ENCODE measurements at places on chromosomes 2 and 18.

DNA sequence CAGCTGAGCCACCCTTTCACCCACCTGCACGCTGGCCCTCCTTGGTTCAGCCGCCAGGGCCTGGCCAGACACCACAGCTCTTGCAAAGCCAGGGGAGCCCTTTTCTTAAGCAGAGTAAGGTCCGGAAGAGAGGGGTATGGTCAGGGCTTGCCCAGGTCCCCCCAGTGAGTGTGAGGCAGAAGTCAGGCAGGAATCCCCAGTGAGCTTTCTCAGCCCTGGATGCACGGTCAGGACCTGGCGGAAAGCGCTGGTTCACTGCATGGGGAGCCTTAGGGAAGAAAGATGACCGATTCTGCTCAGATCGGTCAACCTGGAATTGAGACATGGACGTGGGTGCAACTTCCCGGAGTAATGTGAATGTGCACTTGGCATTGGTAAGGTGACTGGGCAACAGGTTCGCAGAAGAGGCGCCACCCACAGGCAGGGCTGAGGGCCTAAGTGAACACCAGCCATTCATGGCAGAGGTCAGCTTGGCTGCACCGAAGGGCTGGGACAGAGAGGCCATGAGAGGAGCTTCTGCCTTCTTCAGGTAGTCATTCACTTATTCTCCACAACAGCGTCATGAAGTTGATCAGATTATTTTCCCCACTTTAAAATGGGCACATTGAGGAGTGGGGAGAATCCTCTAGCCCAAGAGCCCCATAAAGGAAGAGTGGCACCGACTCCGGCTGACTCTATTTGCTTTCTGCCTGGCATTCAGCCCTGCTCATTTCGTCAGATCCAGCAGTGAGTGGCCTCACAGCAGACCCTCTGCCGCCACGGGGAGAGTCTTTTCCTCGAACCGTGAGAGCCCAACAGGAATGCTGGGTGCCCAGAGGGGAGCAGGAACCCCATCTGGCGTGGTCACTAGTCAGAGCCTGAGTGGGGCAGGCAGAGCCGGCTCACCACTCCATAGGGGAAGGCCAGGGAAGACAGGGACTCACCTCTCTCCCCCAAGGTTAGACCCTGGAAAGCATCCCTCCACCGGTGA is 35.8 kb downstream of the SCTR start:
- DNase-seq: no peak

GRCh38 chr2:240646176-240646899 is 21.1 kb downstream of the GPR35 start:
- DNase-seq: no peak

- DNase-seq: no peak
These were observed 178.5 kb downstream of the THADA start for GRCh38 chr2:43417300-43417699.

GRCh38 chr2:117557626-117558025 is 256.9 kb upstream of the DDX18 start:
- DNase-seq: no peak

All from bone marrow (tissue), 2 donors.